ENCODE measurements at places on chromosomes 1 and 21.

GRCh38 chr1:229758101-229759036, 132.3 kb downstream of the URB2 start:
- DNase-seq = no peak

DNA sequence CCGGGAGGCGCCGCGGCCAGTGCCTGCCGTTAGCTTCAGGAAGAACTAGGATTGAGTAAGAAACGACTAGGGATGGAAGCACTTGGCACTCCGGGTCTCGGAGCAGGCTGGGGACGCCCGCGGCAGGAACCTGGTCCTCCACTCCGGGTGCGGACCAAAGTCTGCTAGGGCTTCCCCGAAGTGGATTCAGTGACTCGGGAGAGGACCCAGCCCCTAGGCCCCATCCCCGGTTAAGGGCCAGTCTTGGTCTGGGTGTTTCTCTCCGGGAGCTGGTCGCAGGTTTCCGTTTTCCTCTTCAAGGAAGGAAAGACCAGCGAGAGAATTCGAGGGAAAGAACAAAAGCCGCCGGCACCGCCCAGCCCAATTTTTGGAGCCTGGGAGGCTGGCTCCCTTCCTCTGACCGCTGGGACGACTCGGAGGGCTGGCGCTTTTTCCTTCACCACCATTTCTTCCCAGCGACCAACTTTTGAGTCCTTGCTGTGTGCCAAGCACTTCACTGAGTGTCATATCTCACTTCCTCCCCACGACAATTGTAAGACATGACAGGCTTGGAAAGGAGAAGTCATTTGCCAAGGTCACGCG, 16.8 kb upstream of the STMN1 start:
- no peak for DNase-seq

GRCh38 chr1:9027307-9027706, 1.1 kb upstream of the SLC2A7 start:
- DNase-seq = no peak

GRCh38 chr1:163730411-163730821, 408.7 kb downstream of the NUF2 start:
- DNase-seq = no peak

- DNase-seq = no peak
Measured at GRCh38 chr1:9238550-9238949, 4.0 kb downstream of the H6PD start.

DNA sequence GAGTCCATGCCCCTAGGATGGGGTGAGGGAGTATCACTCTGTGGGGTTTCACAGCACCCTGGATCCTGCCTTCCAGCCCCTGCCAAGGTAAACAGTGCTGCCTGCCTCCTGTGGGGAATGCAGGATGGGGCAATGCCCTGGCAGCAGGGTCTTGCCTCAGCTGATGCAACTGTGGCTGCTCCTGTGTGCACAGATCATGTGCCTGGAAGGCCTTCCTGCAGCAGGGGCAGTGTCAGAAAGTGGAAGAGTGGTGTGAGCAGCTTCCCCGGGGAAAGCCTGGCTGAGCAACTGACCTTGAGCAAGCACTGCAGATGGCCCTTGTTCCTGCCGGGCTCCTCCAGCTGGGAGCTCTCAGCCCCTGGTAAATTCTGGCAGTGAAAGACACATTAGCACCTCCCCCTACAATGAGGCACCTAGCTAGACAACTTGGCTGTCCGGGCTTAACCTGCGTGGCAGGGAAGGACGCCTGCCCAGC, 9.9 kb downstream of the TOR3A start:
- DNase-seq = no peak

DNA sequence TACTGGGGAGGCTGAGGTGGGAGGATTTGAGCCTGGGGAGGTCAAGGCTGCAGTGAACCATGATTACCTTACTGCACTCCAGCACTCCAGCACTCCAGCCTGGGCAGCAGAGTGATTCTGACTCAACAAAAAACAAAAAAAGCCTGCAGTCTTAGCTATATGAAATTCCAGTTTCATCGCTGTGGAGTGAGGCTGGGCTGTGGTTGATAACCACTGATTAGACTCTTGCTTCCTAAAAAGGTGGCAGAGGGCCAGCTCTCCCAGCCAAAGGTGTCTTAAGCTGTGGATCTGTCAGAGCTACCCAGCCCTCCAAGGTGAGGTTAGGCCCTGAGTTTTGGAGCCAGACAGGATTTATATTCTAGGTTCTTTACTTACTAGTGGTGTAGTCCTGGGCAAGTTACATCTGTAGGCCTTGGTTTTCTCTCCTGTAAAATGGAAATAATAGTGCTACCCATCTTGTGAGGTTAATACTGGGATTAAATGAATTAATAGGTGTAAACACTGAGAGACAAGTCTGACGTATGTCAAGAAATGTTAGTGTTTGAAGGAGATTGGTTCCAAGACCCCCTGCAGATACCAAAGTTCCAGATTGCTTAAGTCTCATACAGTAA, 35.9 kb downstream of the TMCC2 start:
- DNase-seq = no peak

GRCh38 chr1:211241071-211241470, 18.1 kb upstream of the RCOR3 start:
- DNase-seq = no peak

DNA sequence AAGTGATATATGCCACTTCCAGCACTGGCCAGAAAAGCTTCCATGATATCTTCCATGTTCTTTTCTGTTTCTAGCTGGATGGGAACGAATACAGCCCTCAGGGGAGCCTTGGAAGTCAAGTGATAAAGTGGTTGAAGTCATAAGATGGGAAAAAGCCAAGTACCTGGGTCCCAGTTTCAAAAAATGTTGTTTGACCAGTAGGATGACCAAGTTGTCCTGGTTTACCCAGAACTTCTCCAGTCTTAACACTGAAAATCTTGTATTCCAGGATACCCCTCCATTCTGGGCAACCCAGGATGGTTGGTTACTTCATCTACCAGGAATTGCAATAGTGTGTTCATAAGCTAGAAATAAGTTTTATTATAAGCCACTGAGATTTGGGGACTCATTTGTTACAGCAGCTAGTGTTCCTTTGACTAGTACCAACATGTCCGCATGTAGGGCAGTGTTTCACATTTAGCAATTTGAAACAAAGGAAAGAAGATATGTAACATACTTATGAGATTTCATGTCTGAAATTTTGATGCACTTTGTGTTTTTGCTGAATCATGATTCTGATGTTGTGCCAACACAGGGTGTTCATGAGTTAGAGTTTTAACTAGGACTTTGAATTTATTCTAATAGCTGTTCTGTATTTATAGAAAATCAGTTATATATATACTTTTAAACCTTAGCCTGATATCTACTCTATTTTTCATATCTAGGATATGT, 139.9 kb downstream of the TPR start:
- no peak for DNase-seq

DNA sequence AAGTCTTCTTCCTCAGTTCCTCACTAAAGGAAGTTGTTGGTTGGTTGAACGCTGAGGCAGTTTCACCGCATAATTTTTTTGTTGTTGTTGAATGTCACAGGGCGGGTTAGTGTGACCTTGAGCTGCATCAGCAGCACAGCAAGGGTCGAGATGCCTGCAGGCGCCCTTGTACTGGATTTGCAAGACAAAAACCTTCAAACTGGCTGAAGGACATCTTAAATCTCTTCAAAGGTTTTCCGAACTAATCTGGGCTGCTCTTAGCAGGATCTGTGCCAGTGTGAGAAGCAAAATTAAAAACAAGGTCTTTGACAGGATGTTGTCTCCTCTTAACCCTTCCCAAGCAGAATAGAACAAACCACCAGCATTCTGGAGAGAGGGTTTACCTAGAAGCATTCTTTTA, 59.4 kb downstream of the NRIP1 start:
- no peak for DNase-seq

DNA sequence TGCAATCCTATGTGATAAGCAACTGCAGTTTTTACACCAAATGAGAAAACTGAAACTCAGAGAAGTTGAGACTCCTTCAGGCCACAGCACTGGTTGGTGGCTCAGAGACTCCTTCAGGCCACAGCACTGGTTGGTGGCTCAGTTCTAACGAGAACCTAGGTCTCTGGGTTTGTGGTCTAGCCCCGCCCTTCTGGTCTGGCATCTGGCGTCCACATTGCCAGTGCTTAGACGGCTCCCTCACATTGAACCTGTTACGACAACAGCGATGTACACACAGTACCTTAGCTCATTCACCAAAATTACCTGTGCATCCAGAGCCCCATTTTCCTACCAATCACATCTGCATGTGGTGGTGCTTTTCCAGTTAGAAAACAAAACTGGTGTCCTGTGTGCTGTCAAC, 66.1 kb downstream of the NID1 start:
- peak; percentile 22 for DNase-seq

DNA sequence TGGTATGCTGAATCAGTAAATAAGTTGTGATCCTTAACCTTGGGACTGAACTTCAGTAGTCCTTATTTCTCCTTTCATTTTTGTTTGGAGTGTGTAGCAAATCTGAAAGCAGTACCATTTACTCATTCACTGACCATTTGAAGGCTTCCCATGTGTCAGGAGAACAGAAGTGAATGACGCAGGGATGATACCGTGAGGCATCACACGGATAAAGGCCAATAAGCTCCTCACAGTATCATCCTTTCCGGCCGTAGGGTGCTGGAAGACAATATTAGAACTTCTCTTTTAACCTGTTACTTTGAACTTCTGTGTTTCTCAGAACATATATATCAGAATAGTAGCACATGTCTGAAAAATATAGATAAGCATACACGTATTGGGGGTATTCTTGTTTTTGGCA, 21.3 kb downstream of the BACH1 start:
- DNase-seq = no peak

- no peak for DNase-seq
Measured at GRCh38 chr21:40615505-40616376, 231.2 kb downstream of the DSCAM start.

GRCh38 chr1:231200388-231201031, 38.7 kb downstream of the TRIM67 start:
- no peak for DNase-seq

DNA sequence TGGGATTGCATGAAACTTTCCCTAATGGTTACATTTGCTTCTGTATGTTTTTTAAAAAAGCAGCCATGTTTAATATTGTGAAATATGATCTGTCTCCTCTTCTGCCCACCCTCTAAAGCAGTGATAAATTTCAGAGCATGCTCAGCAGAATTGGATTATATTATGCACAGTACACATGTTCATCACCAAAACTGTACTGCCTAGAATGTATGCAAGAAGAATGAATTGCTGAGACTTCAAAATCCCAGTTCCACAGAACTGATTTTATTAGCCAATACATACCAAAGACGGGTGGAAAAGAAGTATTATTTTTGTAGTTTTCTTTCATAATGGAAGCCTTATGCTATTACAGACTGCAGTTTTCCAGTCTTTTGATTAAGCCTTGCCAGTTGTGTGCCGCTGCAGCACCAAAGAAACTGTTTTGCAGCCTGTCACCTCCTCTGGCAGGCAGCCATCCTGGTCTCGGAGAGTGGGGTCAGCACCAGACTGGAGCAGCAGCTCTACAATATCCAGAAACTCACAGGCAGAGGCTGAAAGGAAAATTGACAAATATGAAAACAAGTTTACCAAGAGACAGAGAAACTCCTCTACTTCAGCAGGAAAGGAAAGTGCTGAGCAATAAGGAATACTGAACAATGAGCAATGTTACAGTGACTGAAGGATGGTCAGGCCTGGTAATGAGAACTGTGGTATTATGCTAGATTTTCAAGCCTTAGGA, 58.1 kb downstream of the LHX4 start:
- no peak for DNase-seq

- DNase-seq = no peak
Measured at GRCh38 chr1:217472915-217473314, 158.0 kb downstream of the GPATCH2 start.

DNA sequence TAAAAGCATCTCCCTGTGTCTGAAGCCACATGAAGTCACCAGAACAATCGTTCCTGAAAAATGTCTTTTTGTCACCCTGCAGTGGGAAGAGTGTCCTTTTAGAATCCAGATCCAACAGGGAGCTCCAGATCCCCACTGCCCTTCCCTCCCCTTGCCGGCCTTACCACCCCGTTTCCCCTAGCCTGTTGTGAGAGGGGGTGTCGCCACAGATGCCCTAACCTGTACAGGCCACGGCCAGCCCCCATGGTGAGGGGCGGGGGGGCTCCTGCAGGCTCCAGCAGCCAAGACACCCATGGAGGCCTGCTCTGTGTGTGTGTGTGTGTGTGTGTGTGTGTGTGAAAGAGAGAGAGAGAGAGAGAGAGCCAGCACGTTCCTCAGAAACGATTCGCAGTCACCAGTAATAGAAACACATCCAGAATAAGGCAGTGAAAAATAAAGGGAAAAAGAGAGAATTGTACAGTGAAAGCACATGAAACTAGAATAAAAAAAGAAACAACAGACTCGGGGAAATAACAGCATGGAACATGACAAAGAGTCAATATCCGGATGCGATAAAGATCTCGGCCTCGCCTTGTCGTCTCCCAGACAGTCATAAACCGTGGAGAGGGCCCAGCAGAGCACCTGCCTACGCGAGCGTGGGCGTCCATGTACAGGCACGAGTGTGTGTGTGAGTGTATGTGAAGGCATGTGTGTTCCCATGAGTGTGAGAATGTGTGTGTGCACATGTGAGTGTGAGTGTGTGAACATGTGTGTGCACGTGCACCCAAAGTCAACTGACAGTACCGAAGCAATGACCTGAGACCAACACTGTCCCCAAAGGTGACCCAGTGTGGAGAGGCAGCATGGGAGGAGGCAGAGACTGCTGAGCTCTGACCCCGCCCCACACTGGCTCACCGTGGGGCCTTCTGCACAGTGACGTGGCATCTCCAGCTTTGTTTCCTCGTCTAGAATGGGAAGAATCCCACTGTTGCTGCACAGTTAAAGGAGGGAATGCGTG, 303.8 kb downstream of the NPHP4 start:
- DNase-seq = no peak

DNA sequence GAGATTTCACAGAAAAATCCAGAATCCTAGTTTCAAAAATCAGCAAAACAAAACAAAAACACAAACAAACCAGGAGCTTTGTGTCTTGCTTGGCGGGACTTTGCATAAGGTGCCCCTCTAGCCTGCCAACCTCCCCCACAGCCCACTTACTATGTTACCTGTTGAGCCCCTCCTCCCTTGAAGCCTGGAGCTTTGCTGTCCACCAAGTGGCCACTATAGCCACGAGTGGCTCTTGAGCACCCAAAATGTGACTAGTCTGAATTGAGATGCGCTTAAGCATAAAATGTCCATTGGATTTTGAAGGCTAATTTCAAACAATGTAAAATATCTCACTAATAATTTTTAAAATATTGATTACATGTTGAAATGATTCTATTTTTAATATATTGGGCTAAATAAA, 12.2 kb downstream of the TFAP2E start:
- DNase-seq = no peak

DNA sequence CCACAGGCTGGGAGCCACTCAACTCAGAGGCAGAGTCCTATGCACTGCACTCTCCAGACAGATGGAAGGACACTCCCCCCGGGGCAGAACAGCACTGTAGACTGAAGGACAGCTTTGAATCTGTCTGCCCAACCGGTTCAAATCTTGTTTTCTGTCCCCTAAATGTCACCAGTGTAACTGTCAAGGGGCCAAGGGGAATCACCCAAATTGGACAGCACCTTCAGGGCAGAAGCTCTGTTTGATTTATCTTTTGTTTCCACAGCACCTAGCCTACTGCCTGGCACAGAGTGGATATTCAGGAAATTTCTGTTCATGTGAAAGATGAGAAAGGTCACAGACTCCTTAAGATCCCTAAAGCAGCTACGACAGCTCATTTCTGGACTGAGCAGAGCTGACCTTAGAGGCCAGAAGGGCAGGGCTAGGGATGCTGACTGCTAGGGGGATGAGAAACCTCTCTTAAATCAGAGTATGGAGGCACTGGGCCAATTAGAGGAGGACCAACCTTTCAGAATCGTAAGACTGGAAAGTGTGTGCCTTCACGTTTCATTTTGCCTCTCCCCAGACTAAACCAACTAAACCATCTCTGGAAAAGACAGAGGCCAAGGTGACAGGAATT, 41.0 kb downstream of the ITPKB start:
- no peak for DNase-seq

- no peak for DNase-seq
Measured at GRCh38 chr1:44512313-44512885, 107.3 kb downstream of the RNF220 start.
